Esophagus muscularis mucosa (tissue), 4 donors: ENCODE measurements at places on chromosomes 4 and X. TPM values are rescaled to one million over a fixed set of nuclear protein-coding genes. Genes with fewer than 3 reads are reported as not detected.

TAF7L gene
- not detected for total RNA-seq

UGT8 gene
- total RNA-seq: 0.13 TPM

AVPR2 gene
- total RNA-seq: 7.6 TPM

SEC31A gene
- 117 TPM for total RNA-seq

TMSB15A gene
- not detected for total RNA-seq

SLC25A14 gene
- total RNA-seq: 4.0 TPM

MCTS1 gene
- total RNA-seq: 11.6 TPM

NUDT11 gene
- total RNA-seq: 3.4 TPM

SSX1 gene
- not detected for total RNA-seq

MAGEA12 gene
- total RNA-seq: not detected

CT55 gene
- not detected for total RNA-seq

EVC2 gene
- total RNA-seq: 10.2 TPM

TASL gene
- 0.75 TPM for total RNA-seq

CFAP47 gene
- total RNA-seq: not detected

PAGE5 gene
- not detected for total RNA-seq

SMIM31 gene
- not detected for total RNA-seq

TMEM31 gene
- not detected for total RNA-seq

UBQLN2 gene
- 39.7 TPM for total RNA-seq

GUCY1B1 gene
- 30.6 TPM for total RNA-seq
